Coronary artery (tissue), 2 donors: ENCODE measurements at places on chromosomes 4 and X.

DNA sequence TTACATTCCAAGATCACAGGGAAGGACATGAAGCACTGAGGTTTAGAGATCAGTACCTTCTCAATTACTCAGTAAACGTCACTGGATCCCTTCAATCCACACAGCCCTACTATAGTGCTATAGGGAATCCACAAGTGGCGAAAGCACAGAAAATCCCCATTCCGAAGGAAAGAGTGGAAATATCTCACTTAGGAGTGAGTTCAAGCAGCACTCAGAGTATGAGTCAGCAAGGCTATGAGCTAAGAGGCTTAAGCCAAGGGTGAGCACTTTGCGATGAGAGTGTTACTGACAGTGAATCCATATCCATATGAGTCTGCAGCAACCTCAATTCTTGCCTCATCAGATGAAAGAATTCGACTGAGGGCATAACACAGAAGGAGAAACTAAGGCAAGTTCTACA, 165.1 kb downstream of the VSIG4 start:
- no peak for DNase-seq

GRCh38 chr4:39330353-39330752, 35.8 kb downstream of the RFC1 start:
- DNase-seq = no peak

DNA sequence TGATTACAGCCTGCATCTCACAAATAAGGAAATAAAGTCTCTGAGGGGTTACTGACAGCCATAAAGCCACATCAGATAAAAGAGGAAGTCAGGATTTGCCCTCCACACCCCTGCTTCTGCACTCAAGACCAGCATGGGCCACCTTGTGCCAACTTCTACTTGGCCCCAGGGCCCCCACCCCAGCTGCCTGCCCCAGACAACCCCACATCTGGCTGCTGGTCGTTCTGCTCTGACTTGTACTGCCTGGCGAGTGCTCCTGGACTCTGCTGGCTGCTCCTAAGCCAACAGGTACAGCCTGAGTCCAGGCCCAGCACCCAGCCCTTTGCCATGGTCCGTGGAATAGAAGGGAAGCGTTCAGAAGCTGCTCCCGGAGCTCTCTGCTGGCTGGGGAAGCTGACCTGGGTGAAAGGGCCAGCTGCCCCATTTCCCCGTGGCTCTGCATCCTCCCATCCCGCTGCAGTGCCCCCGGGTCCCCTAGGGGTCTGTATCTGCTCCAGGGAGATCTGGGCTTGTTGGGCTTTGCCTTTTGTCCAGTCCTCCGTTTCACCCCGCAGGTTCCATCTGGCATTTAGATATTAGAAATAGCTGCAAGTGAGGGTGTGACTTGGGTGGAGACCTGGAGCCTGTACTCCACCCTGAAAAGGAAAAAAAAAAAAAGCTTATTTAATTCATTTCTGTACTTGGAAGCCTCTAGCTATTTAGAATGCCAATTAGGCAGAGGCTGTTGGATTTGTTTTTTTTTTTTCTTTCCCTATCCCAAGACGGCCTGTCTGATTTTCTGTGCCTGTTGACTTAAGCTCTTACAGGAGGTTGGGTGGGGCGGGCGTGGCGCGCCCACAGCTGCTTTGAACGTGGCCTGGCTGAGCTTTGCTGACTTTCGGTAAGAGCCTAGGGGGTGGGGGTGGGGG, 194.7 kb downstream of the PTTG2 start:
- DNase-seq = no peak

- DNase-seq = no peak
Measured at GRCh38 chr4:168803732-168804131, 206.3 kb downstream of the CBR4 start.

GRCh38 chr4:68630371-68630770, 40.1 kb downstream of the UGT2B15 start:
- DNase-seq = no peak

DNA sequence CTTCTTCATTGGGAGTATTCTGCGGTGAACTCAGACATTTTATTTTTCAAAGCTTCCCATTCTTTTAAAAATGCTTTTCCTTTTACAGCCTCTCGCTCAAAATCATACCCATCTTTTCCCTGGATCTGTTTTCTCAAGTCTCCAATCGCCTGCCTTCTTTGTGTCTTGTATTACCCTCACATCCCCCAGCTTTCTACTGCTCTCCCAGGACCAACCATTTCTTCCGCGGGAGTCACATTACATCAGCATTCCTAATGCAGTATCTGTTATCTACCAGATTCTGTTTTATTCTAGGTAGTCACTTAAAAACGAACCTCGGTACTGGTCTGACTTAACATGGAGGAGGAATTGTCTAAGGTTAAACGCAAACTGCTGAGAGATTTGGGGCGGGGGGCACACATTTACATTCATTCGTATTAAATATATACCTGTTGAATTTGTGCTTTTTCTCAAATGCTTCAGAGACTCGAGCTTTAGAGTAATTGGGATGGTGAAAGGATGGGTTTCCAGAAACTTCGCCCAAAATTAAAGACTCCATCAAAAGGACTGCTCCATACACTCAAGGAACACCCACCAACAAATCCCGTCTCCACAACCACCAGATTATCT, 493 bp upstream of the UCHL1 start:
- no peak for DNase-seq

DNA sequence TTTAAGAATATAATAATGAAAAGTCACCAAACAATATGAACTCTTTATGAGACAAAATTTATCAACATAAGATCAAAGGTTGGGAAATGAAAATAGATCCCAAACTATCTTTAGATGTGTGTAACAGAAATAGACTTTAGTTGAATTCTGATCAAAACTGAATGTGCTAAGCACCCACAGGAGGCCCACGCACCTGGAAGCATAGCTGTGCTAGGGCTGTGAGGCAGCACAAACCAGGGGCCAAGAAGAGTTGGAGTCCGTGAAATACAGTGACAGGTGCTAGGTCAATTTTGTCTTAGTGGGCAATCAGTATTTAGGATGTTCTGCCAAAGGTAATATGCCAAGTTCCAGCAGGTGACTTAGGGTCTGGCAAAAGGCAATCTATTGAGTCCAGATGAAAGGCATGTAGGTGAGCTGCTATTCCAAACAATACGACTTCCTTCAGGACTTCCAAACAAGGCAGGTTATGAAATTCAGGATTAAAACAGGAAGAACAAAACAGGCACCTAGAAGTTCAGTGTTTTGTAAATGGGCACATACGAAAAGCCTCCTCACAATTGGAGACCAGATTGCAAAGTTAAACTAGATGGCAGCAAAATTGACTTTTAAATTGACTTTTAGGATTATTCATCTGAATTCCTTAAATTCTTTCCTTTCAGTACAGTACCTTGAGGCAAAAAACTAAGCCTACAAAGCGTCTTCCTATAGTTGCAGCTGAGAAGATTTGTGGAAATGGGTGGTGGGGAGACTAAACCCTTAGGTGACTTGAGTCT, 4.7 kb upstream of the PCDH18 start:
- no peak for DNase-seq

DNA sequence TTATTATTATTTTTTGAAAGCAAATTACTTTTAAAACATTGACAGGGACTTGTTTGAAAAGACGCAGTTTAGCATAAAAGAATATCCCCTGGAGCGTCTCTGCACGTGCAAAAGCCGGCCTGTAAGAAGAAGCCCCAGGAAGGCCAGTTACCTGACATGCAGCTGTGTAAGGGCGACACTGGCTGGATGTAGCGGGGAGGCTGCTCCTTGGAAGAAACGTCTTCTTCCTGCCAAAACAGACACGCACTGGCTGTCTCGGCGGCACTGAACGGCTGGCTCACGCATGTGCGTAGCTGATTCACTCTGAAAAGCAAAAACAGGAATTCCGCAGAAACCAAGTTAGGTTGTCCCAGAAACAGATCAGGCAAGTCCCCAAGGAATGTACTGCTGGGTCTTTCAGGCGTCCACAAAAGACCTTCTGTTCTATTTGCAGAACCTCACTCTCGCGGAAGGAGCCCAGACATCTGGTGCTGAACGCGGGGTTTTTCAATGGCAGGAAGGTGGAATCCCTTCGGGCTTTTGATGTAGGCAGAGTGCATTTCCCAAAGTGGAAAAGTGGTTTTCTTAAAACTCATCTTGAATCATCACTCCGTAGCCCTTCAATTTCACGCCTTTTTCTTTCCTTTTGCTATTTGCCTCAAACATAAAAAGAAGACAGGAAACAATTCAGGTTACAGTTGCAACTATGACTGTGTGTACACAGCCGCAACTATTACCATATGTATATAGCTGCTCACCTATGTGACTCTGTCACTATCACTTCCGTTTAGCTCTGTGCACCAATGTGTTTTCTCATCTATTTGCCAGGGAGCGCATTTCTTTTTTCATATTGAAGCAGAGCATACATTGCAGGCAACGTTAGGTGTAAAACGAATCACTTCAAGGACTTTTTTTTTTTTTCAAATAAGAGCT, 38.1 kb upstream of the ARSH start:
- no peak for DNase-seq
